A673 (cell line): ENCODE measurements at places on chromosomes 3 and 15. TPM values are rescaled to one million over a fixed set of nuclear protein-coding genes. Genes with fewer than 3 reads are reported as not detected.

GRCh38 chr3:187430576-187430975 lies 62.4 kb downstream of the RTP4 start:
- H3K27me3 ChIP-seq, result no peaks in the 10 kb centered on the region
- no peak overlapping the region for H3K27ac ChIP-seq
- no peak overlapping the region for H3K4me3 ChIP-seq
- H3K36me3 ChIP-seq, result no peaks in the 10 kb centered on the region
- no peak for DNase-seq

HHLA2 gene
- total RNA-seq, result not detected in 2 replicates

FBLN2 gene
- total RNA-seq, result 0.71 and 1.3 TPM in 2 replicates

DNA sequence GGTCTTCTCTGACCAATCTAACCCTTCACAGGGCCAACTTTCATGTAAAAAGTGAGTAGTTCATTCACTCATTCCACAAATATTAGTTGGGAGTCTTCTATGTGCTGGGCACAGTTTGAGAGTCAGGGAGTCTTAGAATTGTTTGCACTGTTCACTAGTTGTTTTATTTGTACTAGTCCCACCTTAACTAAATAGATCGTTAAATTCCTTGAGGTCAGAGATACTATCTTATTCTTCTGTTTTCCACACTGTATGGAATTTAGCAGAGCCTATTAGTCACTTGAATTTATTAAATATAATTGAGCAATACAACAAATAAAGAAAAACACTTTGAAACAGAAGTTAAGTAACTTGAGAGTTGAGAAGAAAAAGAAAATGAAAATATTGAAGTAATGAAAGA lies 40.8 kb upstream of the SPTSSB start:
- no peaks in the 10 kb centered on the region for H3K27me3 ChIP-seq
- H3K36me3 ChIP-seq, result no peaks in the 10 kb centered on the region
- H3K27ac ChIP-seq, result no peak overlapping the region

NOX5 gene
- not detected in 2 replicates for total RNA-seq
